ENCODE measurements at places on chromosomes 2 and 18.

GRCh38 chr2:20852139-20852538, 29.2 kb upstream of the LDAH start:
- no peak for DNase-seq

DNA sequence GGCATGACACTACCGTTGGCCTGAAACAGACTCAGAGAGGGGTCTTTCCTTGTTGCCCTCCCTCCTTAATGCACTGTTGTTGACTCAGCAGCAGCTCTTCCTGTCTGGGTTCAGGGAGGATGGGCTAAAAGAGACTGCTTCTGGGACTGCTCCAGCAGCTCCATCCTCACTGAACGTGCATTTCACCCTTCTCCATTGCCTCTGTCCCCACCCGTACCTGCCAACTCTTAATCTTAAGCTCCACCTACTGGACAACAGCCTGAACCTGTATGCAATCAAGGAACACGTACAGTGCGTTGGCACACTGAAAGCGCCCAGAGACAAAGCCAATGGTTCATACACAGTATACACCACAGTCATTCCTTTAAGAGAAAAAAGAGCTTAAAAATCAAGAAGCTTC, 230.8 kb upstream of the RAB6C start:
- DNase-seq = no peak

DNA sequence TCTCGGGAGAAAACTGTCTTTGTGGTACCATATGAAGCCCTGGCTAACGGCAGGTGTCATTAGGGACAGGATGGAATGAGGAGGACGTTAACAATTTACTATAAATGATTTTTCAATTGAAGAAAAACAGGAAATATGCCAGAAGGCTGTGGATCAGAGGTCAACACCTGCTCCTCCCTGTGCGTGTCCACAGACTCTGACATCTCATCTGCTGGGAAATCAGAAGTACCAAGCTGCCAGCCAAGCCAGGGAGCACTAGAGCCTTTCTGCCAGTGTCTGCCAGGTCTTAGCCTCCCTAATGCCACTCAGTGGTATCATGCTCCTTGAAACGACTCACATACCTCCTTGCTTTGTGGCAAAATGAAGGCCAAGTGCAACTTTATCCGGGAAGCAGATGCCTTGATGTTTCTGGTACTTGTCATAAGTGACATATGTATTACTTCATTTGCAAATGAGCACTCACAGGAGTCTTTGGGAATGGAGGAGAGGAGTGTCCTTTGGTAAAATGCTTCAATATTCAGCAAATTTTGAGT, 541.1 kb downstream of the SATB2 start:
- no peak for DNase-seq

- DNase-seq = no peak
Measured at GRCh38 chr2:126898636-126899035, at the start of gene TEX51. Gene TEX51 (plus strand): TSS chr2:126898890. CDS start chr2:126898919, 29 bp downstream.

- no peak for DNase-seq
Measured at GRCh38 chr2:68764806-68765311, 30.2 kb downstream of the ARHGAP25 start.

- peak; percentile 14 for DNase-seq
Measured at GRCh38 chr2:196592911-196593881, 46.3 kb upstream of the CCDC150 start.
